Myometrial cell (primary cell): ENCODE measurements at places on chromosomes 4 and X. TPM values are rescaled to one million over a fixed set of nuclear protein-coding genes. Genes with fewer than 3 reads are reported as not detected.

SLC6A14 gene
- total RNA-seq, result not detected in 2 replicates

IL3RA gene
- not detected in 2 replicates for total RNA-seq

DMP1 gene
- total RNA-seq, result not detected in 2 replicates

CXCL9 gene
- not detected in 2 replicates for total RNA-seq

F11 gene
- total RNA-seq, result not detected in 2 replicates

LDOC1 gene
- 15.2 and 24.8 TPM in 2 replicates for total RNA-seq
